Daoy (cell line): ENCODE measurements at places on chromosomes 1 and 21. TPM values are rescaled to one million over a fixed set of nuclear protein-coding genes. Genes with fewer than 3 reads are reported as not detected.

KIF26B gene
- total RNA-seq: 0.39 and 1.1 TPM in 2 replicates

C1orf87 gene
- total RNA-seq: not detected in 2 replicates

PRAMEF12 gene
- not detected in 2 replicates for total RNA-seq

FAM163A gene
- total RNA-seq: 0.06 TPM in 1 of 2 replicates, not detected in the other

PCP4L1 gene
- 0.06 TPM in 1 of 2 replicates, not detected in the other for total RNA-seq

CD1E gene
- total RNA-seq: not detected in 2 replicates

- no peak for DNase-seq
Observed at GRCh38 chr1:200610846-200611245, 9.7 kb downstream of the KIF14 start.

DNA sequence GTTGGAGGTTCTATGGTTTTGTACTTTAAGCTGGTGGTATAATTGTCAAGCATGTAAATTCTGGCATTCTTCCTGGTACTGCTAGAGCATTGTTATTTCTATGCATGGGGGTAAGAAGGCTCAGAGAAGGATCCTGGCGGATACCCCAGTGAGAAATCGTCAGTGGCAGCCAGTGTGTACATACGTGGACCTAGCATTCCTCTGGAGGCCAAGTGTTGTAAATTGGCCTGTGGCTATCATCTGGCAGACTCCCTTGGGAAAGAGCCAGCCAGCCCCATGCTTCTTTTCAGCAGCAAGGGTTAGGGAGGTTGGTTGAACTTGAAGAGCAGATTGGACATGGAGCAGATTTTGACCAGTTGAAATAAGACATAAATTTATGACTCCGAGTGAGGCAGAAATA is 5.2 kb upstream of the AGO3 start:
- DNase-seq: no peak

- no peak for DNase-seq
Observed at GRCh38 chr1:11989669-11990068, 9.4 kb downstream of the MFN2 start.

DNA sequence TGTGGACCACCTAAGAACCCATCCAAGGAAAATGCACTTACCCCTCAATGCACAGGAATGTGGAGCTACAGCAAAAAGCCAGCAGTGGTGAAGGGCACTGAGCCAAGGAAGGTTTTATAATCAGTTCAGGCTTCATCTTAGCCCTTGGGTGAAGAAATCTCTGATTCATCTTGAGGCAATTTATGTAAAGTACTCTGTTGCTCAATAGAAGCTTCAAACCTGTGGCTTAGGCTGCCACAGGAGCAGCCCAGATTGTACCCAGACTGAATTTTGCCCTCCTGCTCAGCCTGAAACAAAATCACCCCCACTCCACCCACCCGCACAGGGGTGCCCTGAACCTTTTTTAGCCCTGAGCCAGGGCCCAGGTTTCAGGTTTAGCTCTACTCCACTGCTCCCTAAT is at the start of gene S100A12:
TSS of gene S100A12 (minus strand) at position 111 of the 400 bp plus-strand sequence. CDS start 1,029 bp downstream, outside the sequence.
- DNase-seq: peak; percentile 84

DNA sequence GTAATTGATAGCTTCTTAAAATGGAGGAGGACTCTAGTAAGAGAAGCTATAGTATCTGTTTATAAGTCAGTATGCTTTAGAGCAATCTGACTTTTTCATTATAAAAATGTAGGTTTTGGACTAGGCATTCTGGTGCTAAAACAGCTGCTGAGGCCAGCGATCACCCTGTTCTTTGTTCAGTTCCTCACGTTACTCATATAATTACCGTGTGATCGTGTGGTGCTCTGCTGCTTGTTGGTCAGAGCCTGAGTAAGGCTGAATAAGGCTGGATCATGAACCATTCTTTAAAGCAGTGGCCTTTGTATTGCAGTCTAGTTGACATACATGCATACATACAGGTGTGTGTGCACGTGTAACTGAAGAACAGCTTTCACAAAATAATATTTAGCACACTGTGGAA is 25.2 kb downstream of the CDC42 start:
- DNase-seq: peak; percentile 10

DNA sequence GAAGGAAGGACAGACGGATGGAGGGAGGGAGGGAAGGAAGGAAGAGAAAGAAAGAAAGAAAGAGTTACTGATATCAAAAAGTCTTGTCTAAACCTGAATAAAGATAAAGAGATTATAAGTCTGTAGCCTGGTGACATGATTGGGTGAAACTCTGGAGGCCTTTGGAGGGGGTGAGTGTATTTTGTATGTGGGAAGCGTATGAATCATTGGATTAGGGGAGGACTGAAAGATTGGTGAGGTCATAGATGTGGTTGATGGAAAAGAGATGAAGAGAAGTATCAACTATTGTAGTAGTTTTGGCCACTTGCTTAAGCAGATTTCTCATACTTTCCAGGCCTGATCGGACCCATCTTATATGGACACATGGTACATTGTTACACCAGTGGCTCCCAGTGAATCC is 11.5 kb upstream of the KCNJ6 start:
- no peak for DNase-seq

- no peak for DNase-seq
Observed at GRCh38 chr1:41365772-41366454, 4.7 kb downstream of the FOXO6 start.

DNA sequence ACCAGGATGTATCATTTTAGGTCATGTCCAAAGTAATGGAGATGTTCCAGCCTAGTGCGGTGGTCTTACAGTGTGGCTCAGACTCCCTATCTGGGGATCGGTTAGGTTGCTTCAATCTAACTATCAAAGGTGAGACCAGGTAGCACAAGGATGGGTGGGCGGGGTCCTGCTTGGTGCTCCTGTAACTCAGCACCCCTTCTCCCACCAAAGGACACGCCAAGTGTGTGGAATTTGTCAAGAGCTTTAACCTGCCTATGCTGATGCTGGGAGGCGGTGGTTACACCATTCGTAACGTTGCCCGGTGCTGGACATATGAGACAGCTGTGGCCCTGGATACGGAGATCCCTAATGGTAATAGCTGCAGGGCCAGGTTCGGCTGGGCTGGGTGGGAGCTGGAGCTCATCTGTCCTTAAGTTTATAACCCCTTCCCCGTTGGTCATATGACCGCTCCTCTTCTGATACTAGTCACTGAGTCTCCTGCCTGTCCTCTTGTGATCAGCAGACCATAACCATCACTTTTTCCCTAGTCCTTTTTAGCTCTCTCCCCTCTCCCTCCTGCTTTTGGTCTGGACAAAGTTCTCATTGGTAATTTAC is 5.4 kb downstream of the MARCKSL1 start:
- no peak for DNase-seq

- peak; percentile 70 for DNase-seq
Observed at GRCh38 chr1:22760455-22760854, 49.8 kb downstream of the EPHB2 start.

GRCh38 chr21:35573472-35574374 is 486.6 kb downstream of the SETD4 start:
- DNase-seq: no peak

GRCh38 chr21:40244981-40245380 is 377.7 kb downstream of the PCP4 start:
- no peak for DNase-seq

- DNase-seq: peak; percentile 53
Observed at GRCh38 chr1:20486457-20487235, 636 bp upstream of the CAMK2N1 start.

DNA sequence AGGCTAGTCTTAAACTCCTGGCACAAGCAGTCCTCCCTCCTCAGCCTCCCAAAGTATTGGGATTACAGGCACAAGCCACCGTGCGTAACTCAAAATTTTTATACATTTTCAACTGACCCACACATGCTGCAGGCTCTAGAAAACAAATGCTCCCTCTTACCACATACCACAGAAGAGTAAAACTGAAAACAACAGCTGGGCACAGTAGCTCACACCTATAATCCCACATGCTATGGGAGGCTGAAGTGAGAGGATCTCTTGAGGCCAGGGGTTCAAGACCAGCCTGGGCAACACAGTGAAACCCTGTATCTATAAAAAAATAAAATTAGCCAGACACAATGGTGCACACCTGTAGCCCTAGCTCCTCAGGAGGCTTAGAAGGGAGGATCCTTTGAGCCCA is 56.7 kb downstream of the AKT3 start:
- no peak for DNase-seq

GRCh38 chr1:5646486-5647149 is 345.6 kb downstream of the NPHP4 start:
- DNase-seq: no peak

DNA sequence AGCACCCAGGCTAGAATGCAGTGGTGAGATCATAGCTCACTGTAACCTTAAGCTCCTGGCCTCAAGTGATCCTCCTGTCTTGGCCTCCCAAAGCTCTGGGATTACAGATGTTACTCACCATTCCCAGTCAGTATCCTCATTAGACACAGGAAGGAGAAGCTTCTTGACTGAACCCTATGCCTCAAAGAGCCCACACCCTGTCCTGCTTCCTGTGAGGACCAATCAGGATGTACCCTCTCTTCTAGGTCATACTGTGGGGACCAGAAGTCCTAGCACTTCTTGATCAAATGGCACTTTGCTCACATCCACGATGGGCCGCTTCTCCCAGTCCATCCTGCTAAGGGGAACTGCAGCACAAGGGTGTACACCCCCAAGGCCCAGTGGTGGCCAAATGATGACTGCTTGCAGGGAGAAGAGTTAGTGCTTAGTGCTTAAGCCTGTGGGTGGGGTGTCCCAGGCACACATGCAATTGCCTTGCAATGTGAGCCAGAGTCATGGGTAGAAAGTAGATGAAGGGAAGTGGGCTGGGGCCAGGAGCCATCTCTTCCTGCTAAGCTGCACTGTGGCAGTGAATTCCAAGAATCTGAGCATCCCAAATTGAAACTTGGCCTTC is 9.8 kb downstream of the CD34 start:
- no peak for DNase-seq

GRCh38 chr1:232667778-232668165 is 37.8 kb upstream of the SIPA1L2 start:
- DNase-seq: peak; percentile 29

- DNase-seq: no peak
Observed at GRCh38 chr1:234994436-234995295, 134.0 kb downstream of the TOMM20 start.

DNA sequence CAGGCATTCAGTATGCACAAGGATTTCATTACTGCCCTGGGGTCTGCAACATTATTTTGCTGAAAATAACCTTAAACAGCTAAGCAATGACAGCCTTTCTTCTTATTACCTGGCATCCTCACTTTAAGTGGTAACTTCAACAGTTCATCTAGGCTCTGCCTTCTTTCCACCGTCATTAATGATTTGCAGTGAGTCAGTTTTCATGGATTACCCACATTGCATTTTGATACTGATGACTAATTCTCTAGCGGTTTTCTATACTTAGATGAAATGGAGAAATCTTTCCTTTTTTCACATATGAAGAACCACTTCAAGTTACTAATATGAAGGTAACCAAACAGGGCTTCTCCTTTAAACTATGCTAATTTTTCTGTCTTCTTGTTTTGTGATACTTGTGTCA is 226.9 kb upstream of the TMPRSS15 start:
- DNase-seq: peak; percentile 25
